Chondrocyte (in vitro differentiated cells): ENCODE measurements at places on chromosomes 16 and 17. TPM values are rescaled to one million over a fixed set of nuclear protein-coding genes. Genes with fewer than 3 reads are reported as not detected.

DNA sequence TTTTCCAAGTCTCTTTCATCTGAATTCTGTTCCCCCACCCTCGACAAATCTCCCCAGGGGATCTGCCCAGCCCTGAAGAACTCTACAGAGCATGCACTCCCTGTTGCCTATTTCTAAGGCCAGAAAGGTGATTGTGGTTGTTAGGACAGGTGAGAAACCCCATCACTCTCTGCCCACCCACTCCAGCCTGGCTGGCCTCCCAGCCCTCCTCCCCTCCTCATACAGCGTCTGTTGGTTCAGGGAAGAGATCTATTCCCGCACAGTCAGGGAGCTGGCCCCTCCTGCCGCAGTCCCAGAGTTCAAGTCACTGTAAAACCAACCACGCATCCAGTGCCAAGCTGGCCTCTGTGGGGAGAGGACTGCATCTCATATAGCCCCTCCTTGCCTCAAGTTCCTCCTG, 98.7 kb downstream of the KCNJ12 start:
- no peak for DNase-seq

GRCh38 chr16:79067600-79067999, 532.9 kb downstream of the MAF start:
- no peak for DNase-seq

DNA sequence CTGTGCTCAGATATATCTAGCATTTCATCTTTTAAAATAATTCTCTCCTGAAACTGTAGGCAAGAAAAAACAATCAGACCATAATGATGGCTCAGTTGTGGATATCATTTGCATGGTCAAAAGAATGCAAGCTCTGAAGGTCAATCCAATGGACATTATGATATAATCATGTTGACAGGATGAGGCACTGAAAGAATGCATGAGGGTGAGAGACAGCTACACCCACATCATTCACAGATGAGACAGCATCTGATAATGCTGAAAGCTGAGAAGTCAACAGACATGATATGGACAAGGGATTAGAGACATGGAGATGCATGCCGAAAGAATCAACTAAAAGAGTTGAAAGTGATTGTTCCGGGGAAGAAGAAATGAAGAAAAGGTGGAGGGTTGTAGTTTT, 346.4 kb upstream of the CDH5 start:
- no peak for DNase-seq

GRCh38 chr17:50289991-50290702, 15.9 kb downstream of the TMEM92 start:
- DNase-seq: no peak

- no peak for DNase-seq
Measured at GRCh38 chr16:74743668-74744299, 30.8 kb downstream of the FA2H start.

- no peak for DNase-seq
Measured at GRCh38 chr17:38746004-38746848, 1.9 kb downstream of the PCGF2 start.

GRCh38 chr17:54864070-54864469, 36.6 kb upstream of the TOM1L1 start:
- no peak for DNase-seq

- no peak for DNase-seq
Measured at GRCh38 chr17:76382351-76382802, 2.0 kb upstream of the SPHK1 start.

Gene CD300H
- not detected in 3 replicates for total RNA-seq

DNA sequence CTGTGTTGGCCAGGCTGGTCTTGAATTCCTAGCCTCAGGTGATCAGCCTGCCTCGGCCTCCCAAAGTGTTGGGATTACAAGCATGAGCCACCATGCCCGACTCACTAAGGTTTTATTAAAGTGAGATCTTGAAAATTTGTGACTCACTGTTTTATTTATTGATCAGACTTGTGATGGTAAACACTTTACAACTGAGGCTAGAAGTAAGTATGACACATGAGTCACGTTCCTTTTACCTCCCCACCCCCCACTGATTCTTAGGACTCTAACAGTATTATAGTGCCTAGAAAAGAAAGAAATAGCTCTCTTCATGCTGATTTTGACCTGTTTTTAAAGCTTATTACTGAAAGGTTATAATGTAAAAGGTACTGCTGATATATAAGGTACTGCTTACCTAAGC, 160.6 kb downstream of the TANC2 start:
- DNase-seq: no peak

- DNase-seq: no peak
Measured at GRCh38 chr16:89360760-89361435, 129.5 kb downstream of the ANKRD11 start.

- DNase-seq: peak; percentile 34
Measured at GRCh38 chr17:72562615-72563188, 441.9 kb downstream of the SOX9 start.

DNA sequence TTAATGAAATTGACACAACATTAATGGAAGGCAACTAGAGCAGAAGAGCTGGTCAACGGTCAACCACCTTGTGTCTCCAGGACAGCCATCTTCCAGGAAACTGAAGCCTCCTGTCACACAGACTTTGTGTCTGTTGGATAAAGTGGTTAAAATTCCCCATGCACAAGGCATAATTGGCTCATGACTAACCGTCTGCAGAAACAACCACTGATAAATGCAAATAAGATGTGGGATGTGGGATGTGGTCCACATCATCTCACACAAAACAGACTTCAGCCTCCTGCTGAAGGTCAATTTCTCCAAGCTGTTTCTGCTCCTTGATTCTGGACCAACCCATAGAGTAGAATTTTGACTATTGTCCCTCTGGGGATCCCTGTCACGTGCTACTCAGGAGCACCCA, 26.9 kb upstream of the XYLT1 start:
- no peak for DNase-seq

- DNase-seq: no peak
Measured at GRCh38 chr17:15408803-15409202, 58.6 kb downstream of the CDRT4 start.
